ENCODE measurements at places on chromosomes 2 and 18.

- no peak for DNase-seq
Measured at GRCh38 chr18:58776084-58776483, 88.6 kb upstream of the ZNF532 start.

DNA sequence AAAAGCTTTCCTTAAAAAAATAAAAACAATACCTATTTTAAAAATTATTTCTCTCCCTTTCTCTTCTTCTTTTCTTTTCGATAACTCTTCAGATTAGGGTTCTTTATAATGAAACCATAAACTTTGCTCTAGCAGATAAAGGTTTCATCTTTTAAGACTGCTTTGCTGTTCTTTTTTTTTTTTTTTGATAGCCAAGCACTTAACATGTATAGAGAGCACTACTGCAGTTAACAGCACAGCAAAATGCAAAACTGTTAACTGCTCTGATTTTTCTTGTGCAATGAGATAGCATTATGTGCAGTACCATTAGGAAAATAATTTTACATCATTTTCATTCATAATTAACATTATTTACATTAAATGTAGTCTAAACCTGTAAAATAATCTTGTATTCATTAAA lies 36.3 kb downstream of the GALNT1 start:
- no peak for DNase-seq

GRCh38 chr18:79887181-79888000 lies 64.1 kb downstream of the SLC66A2 start:
- no peak for DNase-seq

GRCh38 chr2:43631618-43632317 lies 5.3 kb upstream of the PLEKHH2 start:
- no peak for DNase-seq

DNA sequence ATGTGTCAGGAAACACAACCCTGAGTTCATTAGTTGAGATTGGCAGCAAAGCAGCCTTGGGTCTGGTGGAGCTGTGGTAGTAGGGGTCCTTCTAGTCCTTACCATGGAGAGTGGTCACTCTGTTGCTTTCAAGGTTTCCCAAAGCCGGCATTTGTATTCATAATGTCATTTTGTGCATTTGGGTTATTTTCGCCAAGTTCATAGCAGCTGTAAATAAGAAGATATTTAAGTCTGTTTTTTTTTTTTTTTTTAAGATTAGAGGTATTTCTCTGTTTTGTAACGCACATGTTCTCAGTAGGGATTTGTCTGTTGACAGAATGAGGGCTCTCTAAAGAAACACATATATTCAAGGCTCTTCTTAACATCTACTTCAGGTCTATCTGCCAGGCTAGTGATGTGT lies 114.1 kb downstream of the PRPF40A start:
- no peak for DNase-seq

- no peak for DNase-seq
Measured at GRCh38 chr2:25410370-25410769, 68.6 kb upstream of the DNMT3A start.

- no peak for DNase-seq
Measured at GRCh38 chr2:128347171-128347558, 28.5 kb upstream of the HS6ST1 start.

DNA sequence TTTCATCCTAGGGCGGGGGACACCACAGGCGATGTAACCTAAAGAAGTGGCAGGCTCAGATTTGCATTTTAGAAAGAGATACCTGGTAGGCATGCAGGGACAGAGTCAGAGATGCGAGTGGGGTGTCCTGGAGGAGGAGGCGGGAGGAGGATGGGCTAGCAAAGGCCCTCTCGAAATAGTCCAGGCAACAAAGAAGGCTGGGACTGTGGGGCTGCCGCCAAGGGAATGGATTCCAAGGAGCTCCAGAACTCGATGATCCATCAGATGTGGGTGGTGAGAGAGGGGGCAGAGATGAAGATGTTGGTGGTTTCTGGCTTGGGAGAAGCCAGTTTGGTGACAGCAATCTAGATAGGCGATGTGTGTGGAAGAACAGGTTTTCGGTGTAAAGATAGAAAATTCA lies 12.5 kb upstream of the INPP5D start:
- DNase-seq, result no peak

DNA sequence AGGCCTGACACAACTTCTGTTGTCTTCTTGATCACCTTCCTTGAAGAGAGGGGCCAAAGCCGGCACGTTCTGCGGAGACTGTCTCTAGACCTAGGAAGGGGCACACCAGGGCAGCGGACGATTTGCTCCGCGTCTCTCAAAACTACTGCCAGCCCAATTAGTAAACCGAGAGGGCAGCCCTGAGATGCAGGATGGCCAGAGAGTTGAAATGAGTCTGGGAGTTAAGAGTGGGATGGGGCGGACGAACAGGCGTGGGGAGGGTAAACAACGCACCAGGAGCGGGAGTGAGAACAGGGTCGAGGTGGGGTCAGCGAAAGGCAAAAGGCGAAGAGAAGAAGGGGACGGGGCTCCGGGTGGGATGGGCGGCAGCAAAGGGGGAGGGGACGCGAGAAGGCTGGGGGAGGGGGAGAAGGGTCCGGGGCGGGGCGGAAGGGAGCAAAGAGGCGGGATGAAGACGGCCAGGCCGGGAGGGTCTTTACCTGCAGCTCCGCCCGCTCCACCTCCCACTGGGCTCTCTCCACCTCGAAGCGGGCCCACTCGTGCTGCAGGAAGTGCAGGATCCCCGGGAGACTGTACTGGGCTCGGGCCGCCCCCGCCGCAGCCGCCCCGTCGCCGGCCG lies 476 bp downstream of the STRN start:
- peak; percentile 73 for DNase-seq

DNA sequence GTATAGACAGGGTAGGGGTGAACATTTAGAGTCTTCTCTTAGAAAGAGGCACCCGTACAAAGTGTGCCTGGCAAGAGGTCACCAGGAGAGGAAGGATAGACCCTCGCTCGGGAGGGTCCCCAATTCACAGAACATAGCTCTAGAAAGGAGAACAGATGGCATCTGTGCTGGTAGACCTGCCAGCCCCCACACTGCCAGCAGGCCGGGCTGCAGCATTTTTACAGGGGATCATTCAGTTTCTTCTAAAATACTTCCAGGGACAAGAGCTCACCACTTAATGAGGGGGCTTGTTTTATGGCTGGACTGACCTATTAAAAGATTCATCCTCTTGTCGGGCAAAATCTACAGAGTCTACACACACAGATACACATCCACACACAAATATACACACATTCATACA lies 149.9 kb downstream of the SEPTIN10 start:
- no peak for DNase-seq

DNA sequence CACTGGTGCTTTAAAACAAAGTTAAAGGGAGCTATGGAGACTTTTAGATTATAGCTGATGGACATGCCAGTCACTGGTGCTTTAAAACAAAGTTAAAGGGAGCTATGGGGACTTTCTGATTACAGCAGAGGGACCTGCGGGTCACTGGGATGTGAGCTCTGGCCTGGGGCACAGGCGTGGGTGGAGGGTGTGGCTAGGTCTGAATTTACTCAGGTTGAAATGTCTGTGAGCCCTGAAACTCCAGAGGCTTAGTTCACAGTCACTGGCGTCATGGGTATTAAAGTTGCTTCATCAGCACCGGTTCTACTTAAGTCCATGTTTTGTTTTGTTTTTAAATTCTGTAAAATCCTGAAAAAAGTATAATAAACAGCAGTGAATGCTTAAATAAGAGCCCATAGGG lies 49.0 kb upstream of the TMEM18 start:
- DNase-seq, result no peak

- no peak for DNase-seq
Measured at GRCh38 chr2:97784953-97785352, 71.6 kb downstream of the ZAP70 start.

GRCh38 chr18:28050545-28050944 lies 126.4 kb downstream of the CDH2 start:
- no peak for DNase-seq

DNA sequence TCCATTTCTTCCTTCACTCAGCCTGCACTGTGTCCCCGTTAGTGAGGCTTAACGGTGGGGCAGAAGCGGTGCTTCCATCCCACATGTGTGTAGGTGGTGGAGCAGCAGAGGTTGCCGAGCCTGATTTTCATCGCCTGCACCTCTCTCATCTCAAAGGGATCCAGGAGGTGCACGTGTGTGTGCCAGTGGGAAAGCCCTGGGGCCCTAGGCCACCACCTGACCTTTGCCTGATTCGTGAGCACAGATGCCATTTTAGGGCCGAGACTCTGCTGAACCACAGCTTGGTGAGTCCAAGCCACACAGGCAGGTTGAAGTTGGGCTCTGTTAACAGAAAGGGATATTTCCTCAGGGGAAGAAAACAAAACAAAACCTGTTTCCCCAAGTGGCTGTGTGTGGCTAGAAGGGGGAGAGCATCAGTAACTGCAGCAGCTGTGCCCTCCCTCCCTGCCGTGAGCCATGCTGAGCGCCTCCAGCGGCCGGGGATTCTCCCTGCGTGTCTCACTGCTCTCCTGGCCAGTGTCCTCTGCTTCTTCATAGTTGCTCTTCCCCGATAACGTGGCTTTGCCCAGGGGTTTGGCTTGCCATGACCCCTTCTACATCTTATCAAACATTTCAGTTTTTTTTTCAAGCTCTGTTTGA lies 81.5 kb downstream of the MAPRE2 start:
- peak; percentile 47 for DNase-seq

GRCh38 chr2:70029814-70030409 lies 57.4 kb upstream of the PCBP1 start:
- no peak for DNase-seq

DNA sequence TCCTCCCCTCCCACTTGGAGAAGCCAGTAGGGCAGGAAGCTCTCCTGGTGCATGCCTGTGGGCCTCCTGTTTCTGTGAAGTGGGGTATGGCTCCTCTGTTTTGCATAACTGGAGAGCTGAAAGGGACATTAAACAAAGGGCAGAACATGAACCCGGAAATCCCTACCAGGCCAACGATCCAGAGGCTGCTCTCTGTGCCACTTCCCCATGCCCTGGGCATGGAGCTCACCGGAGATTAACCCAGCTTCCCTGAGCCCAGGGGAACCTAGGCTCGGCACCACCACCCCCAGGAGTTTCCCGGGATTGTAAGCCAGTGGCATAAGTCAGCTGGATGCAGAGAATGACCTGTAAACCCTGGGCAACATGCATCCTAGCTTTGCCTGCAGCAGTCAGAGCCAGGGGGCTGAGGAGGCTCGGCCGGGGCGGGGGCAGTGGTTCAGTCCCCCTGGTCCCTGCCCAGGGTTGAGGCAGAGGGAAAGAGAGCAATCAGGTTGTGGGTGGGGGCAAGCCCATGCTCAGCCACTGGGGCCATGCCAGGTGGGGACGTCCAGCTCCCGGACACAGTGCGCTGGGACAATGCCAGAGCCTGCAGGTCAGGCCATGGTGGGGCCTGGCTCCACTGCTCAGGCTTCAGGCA lies 49.5 kb downstream of the TIMM21 start:
- DNase-seq, result no peak

GRCh38 chr2:233404222-233404621 lies 49.9 kb downstream of the DGKD start:
- peak; percentile 58 for DNase-seq

- DNase-seq, result no peak
Measured at GRCh38 chr2:59342166-59342565, 1101.0 kb upstream of the FANCL start.

DNA sequence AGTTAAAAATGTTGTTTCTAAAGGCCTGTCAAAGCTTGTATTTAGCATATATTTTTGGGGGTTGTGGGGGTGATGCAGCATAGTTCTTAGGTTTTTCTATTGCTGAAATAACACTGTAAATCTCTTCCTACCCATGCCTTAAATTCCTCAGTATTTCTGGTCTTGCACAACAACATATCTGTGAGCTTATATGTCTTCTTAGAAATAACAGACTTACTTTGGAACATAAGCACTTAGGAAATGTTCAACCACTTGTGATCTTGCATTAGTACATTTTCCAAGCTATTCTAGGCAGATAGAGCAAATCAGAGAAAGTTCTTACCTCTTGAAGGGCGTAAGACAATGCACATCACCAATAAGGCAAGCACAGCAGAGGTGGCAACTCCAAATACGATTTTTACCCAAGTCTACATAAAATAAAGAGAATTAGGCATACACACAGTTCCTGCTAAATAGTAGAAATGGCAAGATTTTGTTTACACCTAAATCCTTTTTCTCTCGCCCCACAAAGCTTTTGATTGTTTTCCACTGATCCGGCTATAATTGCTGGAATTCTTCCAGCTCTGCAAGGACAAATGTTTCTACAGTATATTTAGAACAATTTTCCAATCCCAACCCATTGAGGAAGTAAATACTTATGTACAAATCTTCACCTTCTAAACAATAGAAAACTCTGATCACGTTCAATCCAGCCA lies 512 bp downstream of the FAP start:
- no peak for DNase-seq

- DNase-seq, result no peak
Measured at GRCh38 chr2:98561902-98562695, 46.2 kb downstream of the COA5 start.

- DNase-seq, result no peak
Measured at GRCh38 chr2:69776886-69777785, 35.2 kb downstream of the ANXA4 start.

- no peak for DNase-seq
Measured at GRCh38 chr2:160426604-160427003, 67.0 kb downstream of the RBMS1 start.

DNA sequence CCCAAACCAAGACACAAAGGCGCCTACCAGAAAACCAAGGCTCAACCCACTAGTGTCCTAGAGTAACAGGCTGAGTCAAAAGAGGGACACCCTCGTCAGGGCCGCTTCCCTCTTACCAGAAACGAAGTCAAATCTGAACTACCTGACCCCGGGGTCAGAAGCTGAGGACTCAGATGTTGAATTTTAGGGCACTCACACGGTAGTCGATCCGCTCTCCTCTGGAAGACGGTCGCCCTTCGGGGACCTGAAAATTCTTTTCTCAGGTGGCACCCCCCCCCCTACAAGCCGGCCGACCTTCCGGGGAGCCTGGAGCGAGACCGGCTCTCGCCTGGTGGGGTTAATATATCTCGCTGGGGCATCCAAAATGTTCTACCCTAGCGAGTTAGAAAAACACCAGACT lies 121.1 kb upstream of the KCNJ3 start:
- no peak for DNase-seq

- DNase-seq, result no peak
Measured at GRCh38 chr18:70981400-70982140, 692.7 kb downstream of the SOCS6 start.

- DNase-seq, result no peak
Measured at GRCh38 chr2:217953531-217953932, 49.3 kb downstream of the TNS1 start.

- DNase-seq, result no peak
Measured at GRCh38 chr2:100655446-100655845, 92.7 kb downstream of the PDCL3 start.

- no peak for DNase-seq
Measured at GRCh38 chr18:58221060-58221725, 177.2 kb downstream of the NEDD4L start.
